ENCODE measurements at places on chromosomes 16 and 17. TPM values are rescaled to one million over a fixed set of nuclear protein-coding genes. Genes with fewer than 3 reads are reported as not detected.

- no peak for DNase-seq
Measured at GRCh38 chr17:45951941-45952340, 47.1 kb upstream of the STH start.

The ABI3 gene
- total RNA-seq = 2.7 TPM

The NPIPB8 gene
- total RNA-seq = 0.31 TPM

- DNase-seq = no peak
Measured at GRCh38 chr17:63078707-63079106, 112.7 kb downstream of the TANC2 start.

All from H7 (cell line).